ENCODE measurements at places on chromosomes 2 and 18.

- no peak for DNase-seq
These were observed 231.9 kb upstream of the RAB6C start for GRCh38 chr2:129747500-129748125.

DNA sequence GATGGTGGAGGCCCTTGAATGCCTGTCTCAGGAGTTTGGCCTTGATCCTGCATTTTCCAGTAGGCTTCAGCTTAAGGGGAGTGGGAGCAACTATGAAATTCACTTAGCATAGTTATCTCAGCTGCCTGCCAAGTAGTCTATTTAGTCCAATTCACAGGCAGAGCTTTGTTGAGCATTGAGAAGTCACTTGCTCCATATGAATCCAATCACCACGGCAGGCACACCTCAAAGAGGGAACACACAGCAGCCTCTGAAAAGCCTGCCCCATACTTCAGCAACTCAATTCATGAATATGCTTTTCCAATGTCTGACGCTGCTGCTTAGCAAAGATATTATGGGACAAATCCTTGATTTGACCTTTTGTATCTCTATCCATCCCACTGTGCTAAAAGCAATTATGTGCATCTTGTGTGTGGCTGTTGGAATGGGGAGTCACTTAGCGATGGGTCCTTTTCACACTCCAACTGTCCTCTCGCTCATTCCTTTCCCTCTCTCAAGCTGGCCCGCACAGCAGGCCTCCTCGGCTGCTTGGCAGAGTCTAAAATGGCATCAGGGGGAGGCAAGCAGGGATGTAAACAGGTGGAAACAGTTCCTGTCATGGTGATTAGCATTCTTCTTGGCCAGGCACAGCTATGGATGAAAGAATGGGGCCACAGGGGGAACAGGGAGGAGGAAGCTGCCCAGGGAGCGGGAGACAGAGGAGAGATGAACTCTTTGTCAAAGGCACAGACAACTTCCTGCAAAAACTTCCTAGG lies 56.0 kb upstream of the LRPPRC start:
- DNase-seq: no peak

GRCh38 chr2:226873826-226874225 lies 38.0 kb downstream of the RHBDD1 start:
- no peak for DNase-seq

- no peak for DNase-seq
These were observed 87.0 kb upstream of the PROKR1 start for GRCh38 chr2:68556381-68556780.

DNA sequence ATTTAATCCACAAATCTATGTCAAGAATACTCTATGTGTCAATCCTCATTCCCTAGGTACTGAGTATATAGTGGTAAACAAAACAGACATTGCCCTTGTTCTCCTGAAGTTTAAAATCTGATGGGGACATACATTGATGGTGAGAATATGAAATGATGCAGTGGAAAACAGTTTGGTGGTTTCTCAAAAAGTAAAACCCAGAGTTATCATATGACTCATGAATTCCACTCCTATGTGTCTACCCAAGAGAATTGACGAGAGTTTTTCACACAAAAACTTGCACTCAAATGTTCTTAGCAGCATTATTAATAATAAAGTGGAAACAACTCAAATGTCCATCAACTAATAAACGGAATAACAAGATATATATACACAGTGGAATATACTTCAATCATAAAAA lies 586.7 kb downstream of the CCDC85A start:
- DNase-seq: no peak

- DNase-seq: no peak
These were observed 4.1 kb upstream of the TMEM18 start for GRCh38 chr2:681312-681711.

- no peak for DNase-seq
These were observed 221.5 kb upstream of the ACVR2A start for GRCh38 chr2:147623328-147623727.

GRCh38 chr2:200415455-200415854 lies 94.4 kb downstream of the KCTD18 start:
- no peak for DNase-seq

GRCh38 chr2:121084130-121084680 lies 200.8 kb downstream of the TFCP2L1 start:
- DNase-seq: no peak

DNA sequence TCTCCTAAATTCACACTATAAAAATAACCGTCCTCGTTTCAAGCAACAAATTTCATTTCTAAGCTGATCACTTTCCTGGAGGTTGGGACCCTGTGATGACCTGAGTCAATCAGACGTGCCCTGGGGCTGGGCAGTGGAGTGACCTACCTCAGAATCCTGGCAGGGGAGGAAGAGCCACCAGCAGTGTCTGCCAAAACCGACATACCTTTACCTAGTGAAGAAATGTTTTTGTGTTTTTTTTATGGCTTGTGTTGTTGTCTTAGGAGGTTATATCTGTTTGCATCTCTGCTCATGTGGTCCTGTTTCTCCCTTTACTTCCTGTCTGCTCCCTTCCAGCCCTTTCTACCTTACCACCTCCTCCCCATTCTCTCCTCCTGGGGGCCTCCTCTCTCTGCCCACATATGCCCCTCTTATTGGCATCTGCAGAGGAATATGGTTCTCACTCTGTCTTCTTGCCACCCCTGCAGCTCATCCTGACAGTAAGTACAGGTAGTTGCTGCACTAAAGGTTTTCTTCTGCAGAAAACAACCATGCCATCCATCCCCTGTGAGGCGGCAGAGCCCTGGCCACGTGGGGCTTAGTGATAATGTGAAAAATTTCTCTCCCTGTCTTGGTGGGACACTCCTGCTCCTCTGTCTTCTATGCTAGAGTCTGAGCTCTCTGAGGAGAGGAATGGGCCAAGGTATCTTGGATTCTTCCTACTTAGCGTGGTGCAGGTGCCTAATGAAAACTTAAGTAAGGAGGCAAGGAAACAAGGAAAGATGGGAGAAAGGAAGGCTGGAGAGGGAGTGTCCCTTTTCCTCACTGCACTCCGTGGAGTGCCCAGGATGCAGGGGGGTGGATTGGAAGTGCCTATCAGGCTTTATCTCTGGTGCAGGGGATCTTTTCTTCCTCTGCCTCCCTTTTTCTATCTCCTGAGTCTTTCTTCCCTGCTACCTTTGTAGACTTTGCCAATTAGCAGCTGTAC lies 15.4 kb downstream of the ACOXL start:
- no peak for DNase-seq

GRCh38 chr18:32025744-32026143 lies 7.1 kb downstream of the RNF125 start:
- DNase-seq: no peak

DNA sequence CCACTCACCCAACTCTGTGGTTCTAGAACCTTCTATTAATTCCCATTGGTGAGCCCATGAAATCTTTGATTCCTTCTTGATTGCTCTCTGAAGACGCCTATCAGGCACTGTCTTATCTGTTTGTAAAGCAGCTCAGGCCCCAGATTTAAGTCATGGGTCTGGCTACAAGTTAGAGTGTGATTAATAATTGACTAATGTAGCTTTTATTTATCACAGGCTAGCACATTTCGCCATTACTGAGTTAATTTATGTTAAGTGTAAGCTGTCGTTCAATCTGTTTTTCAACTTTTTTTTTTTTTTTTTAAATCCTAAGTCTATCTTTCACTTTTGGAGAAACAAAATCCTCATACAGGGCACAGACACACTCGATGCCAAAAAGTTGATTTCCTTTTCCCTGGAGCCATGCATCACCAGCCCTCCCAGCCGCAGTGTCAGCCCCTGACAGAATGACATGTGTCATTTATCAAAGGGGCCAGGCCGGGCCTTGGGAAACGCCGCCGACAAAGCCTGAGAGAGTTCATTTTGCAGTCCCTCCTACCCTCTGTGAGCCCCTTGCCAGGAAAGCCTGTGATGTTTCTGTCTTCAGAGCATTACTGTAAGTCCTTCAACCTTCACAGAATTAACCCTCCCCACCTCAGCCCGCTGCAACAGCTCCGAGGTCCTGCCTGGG lies 15.8 kb downstream of the TSHZ1 start:
- DNase-seq: no peak

- no peak for DNase-seq
These were observed 15.0 kb downstream of the IMPA2 start for GRCh38 chr18:11996190-11996754.

DNA sequence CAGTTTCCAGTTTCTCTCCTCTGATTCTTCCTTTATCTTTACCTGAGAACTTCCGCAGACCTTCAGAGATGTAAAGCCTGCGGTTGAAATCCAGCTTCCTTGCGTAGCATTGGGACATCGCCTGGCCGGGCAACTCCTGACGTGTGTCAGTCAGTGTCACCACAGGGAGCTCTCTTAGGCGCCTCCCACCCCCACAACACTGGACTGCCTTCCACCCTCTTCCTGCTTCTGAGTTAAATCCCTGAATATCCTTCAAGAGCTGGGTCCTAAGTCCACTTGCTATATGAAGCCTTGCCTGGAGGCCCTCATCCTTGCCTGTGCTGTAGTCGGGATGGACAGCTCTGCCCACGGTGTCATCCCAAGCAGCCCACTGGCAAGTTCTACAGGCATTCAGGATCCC lies 179.4 kb downstream of the SEPTIN10 start:
- DNase-seq: no peak

DNA sequence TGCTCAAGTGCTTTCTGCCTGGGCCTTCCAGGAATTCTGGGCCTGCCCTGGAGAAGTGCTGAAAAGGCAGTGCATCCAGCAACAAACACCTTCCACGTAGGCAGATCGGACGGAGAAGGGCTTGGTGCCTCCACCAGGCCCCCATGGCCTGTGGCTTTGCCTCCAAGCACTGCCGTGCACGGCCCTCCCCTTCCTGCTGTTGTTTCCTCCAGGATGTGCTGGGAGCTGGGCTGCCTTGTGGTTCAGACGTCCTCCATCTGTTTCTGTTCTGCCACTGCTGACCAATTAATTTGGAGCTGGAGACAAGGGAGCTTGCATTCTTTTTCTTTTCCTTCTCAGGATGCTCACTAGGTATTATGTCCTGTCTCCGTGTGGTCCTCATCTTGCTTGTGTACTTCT lies 197.0 kb downstream of the HRH4 start:
- no peak for DNase-seq

- no peak for DNase-seq
These were observed 68.2 kb downstream of the HS1BP3 start for GRCh38 chr2:20582600-20583221.

DNA sequence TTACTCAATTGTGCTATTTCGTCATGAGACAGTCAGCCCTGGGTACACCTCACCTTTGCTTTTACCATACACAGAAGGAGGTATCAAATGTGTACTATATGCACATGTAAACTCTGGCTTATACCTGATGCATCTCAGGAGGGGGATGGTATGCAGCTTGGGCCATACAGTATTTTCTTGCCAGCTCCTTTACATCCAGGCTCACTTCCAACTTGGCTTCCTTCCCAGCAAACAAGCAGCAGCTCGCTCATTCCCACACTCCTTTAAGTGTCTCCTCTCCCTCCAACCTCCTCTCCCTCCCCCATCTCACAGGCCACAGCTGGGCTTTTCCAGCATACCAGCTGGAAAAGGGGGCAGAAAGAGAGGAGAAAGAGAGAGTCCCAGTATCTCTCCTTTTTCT lies 9.6 kb downstream of the MARCHF4 start:
- DNase-seq: no peak

- DNase-seq: no peak
These were observed 285.7 kb upstream of the DCC start for GRCh38 chr18:52054324-52054723.

DNA sequence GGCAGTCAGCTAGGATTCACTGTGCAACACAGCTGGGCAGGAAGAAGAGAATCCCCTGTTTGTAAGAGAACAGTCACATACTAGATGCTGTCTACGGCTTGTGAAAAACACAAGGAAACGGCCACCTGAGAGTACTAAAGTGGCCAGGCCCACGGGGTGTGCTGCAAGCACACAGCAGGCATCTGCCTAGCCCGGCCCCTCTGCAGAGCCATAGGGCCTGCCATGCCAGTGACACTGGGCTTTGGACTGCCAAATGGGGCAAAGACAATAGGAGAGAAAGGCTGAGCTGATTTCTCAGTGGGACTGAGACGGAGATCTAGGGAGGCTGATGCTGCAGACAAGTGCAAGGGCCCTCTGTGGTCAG lies 10.3 kb downstream of the TUBB6 start:
- no peak for DNase-seq

DNA sequence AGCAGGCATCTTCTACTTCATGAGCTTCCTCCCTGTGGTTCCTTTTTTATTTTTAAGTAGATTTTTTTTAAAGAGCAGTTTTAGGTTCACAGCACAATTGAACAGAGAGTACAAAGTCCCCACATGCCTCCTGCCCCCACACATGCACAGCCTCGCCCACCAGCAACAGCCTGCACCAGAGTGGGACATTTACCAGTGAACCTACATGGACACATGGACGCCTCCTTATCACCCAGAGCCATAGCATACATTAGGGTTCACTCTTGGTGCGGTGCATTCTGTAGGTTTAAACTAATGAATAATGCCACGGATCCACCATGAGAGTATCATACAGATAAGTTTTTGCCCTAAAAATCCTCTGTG lies 40.9 kb downstream of the HS1BP3 start:
- no peak for DNase-seq

GRCh38 chr18:47373465-47373864 lies 122.0 kb upstream of the SKOR2 start:
- no peak for DNase-seq

DNA sequence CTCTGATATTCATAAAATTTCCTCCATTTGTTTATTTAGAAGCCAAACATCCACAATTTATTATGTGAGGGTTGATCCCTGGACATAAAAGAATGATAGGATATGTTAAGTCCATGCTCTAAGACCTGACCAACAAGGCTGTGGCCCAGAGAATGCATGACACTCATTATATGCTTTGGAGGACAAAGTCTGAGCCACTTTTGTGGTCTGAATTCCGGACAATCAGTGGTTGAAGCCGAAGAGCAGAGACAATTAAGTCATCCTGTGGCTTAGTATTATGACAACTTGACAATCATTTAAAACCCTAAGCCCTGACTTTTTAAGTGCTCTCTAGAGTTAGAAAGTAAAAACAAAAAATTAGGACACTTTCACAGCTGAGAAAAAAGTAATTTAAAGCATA lies 483.3 kb downstream of the PLCL1 start:
- DNase-seq: no peak

DNA sequence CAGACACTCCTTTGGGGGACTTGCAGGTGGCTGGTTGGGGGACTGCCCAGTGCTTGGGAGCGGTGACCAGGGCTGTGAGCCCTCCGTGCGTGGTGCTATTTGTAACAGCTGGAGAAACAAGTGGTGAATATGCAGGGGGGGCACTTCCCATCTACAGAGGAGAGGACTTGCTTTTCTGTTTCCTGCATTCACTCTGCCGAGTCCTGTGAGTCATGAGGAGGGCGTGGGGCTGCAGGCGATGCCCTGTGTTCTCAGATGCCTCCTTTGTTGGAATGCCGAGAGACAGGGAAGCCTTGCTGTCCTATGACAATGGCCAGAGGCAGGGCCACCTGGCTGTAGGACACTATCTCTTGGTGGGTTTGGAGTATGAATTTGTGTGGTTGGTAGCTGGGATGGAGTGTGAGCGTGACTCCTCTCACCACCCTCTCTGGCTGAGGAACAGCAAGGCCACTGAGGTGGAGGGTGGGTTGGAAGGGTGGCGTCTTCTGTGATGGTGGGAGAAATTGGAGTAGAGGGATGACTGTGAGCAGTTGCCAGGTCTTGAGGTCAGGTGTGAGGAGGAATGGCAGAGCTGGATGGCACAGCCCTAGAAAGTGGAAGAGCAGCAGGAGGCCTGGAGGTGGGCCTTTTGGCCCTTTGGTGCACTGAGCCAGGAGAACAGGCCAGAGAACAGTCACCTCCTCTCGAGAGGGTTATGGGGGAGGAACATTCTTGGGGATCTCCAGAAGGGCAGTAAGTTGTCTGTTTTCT lies 24.3 kb downstream of the FHOD3 start:
- DNase-seq: no peak

Data from AG09319 (cell line).